NCI-H82 (cell line): ENCODE measurements at places on chromosomes 16 and 17.

DNA sequence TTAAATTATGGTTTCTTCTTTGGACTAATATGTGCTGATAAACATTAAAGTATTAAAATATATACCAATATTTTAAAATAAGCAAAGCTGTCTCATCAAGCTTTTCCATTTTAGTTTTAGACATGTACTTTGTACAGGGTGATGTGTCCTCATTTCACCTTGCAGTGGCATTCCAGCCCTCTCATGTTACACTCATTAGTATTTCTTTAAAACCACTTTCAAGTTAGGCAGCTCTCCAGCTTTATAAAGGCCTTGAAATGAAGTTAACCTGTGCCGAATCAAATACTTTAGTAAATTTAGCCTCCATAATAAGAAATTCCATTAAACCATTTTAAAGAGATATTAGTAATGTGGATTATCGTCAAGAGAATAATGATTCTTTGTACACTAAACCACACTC, 107.6 kb upstream of the HLF start:
- peak; percentile 73 for DNase-seq

DNA sequence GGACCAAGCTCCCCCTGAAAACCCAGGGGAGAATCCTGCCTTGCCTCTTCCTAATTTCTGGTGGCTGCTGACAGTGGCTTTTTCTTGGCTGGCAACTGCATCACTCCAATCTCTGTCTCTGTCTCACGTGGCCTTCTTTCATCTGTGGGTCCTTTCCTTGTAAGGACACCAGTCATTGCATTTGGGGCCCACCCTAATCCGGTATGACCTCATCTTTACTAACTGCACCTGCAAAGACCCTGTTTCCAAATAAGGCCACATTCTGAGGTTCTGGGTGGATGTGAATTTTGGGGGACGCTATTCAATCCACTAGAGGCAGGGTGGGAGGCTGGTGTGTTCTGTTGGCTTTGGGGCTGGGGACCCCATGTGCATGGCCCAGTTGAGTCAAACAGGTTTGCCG, 11.0 kb downstream of the SLC12A3 start:
- DNase-seq, result no peak

- DNase-seq, result no peak
Observed at GRCh38 chr16:82010649-82011048, 621 bp downstream of the SDR42E1 start.

DNA sequence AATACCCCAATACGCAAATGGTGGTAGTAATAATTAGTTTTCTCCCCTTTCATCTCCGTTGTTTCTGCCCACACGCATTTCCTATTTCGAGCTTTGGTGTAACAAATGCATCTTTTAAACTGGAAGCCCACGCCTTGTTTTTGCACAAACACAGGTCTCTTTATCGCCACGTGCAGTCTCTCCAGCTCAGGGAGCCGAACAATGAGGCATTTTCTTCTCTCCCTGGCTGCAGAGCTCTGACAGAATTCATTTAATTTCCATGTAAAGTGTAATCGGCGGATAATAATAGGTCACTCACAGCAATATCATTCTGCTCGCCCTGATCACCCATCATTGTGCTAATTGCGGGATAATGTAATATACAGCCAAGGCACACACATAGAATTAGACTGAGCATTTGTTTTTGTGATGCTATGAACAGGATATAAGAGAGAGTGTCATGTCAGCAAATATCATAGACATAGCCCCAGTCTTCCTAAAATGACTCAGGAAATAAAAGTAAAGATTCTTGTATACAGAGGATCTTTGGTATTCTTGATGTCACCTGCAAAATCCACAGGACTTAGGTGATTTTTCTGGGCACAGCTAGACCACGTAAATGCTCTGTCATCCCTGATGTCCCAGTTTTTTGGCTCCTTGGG, 452.6 kb upstream of the CDH11 start:
- no peak for DNase-seq

DNA sequence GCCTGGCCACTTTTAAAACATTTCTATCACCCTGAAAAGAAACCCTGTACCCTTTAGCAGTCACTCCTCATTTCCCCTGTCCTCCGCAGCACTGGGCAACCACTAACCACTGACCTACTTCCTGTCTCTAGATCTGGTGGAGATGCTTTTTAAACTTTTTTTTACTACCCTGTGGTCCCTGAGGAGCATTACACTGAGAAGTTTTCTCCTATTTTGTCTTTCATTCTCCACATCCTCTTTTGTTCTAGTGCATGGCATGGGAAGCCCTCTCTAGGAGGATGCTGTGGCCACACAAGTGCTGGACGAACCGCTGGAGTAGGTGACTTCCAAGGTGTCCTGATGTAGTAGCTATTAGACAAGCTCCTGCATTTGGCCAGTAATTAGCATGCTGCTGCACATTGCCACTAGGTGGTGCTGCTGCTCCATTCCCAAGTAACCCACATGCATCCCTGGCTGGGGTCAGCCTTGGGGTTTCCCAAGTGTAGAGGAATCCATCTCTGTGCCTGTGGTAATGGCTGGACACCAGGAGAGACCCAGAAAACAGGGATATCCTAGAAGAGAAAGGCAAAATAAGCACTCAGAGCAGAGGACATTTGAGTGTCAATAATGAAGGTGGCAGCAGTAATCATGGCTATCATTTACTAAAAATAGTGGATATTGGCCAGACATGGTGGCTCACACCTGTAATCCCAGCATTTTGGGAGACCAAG, 143.8 kb upstream of the CRHR1 start:
- no peak for DNase-seq

GRCh38 chr17:82272495-82273326, 789 bp downstream of the CSNK1D start:
- DNase-seq, result peak; percentile 71

GRCh38 chr17:39669897-39670735, 1.9 kb downstream of the PNMT start:
- DNase-seq, result no peak

DNA sequence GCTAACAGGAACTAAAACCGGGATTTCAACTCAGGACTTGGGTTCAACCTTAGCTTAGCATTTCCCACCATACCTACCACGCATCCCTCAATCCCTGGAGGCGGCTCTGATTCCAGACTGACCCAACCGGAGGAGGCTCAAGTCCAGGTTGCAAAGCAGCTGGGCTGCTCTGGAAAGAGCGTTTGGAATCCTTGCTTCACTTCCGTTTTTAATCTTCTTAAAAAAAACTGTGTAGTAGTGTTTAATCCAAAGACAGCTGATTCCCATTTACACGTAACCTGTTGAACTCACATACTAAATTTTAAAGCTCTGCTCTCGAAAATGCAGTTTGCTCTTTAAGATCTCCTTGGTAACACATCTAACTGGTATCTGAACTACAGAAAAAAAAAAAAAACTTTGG, 50.0 kb downstream of the NXN start:
- DNase-seq, result peak; percentile 81

DNA sequence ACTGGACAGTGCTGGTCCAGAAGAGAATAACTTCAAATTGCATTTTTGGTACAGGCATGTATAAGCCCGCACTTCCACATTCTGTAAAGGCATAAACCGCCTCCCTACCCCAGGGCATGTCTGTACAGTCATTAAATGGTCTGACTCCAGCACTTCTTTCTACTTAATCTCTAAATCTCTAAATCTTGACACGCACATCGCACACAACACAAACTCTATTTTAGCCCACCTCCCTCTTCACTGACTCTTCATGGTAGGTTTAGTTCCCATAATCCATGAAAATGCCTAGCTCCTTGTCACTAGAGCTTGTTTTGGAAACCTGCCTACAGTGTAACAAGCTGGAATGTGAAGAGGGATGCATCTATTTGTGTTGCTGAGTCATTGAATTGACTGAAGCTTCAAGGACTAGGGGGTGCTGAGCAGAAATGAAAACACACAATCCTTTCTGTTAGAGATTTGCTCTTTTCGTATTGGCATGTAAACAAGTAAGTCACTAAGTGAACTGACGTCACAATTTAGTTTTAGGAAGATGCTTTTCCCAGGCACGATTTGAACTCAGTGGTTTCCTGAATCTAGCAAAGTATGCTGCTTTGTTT, 1.6 kb upstream of the DUSP14 start:
- peak; percentile 73 for DNase-seq

- DNase-seq, result no peak
Observed at GRCh38 chr16:14364386-14365199, 265.5 kb downstream of the PARN start.

DNA sequence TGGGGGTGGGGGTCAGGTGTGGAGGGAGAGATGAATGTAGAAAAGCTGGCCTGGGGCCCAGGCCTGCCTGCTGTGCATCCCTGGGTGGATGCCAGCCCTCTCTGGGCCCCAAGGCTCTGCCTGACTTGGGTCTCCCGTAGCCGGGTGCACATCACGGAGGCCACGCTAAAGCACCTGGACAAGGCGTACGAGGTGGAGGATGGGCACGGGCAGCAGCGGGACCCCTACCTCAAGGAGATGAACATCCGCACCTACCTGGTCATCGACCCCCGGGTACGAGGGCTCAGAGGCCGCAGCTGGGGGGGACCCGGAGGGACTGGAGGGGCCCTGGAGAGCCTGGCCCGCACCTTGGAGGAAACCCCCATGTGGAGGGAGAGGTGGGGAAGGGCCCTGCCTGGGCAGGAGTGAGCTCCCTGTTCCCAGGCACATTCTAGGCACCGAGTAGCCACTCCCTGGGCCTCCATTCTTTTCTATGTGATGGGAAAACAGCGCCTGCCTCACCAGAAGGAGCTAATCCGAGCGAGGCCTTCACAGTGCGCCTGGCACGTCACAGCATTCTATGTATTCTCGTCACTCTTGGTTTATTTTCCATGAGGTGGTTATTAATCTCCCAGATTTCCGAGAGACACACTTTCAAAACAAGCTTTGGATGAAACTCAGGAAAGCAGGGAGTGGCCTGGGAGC, 34.7 kb downstream of the ADCY7 start:
- DNase-seq, result no peak

DNA sequence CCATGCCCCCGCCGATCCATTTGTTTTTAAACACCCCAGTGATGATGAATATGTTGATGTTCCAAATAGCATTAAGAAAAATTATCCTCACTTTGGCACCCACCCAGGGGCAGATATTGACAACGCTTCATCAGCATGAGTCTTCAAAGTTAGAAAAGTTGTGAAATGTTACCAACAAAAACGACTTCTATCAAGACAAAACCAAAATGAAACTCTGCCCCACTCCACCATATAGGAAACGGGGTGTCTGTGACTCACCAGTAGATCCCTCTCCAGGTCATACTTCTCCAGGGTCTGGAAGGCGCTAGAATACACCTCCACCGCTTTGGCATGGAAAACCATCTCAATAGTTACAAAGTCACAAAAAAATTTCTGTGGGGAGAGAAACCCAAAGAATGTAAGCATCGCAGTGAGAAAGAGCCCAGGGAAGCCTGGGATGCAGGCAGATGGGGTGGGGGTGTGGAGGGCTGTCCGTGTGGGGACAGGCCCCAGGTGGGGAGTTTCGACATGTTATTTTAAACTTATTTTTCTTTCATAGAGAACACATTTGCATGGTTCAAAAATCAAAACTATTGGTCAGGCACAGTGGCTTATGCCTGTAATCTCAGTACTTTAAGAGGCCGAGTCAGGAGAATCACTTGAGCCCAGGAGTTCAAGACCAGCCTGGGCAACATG, 10.2 kb downstream of the CIBAR2 start:
- DNase-seq, result no peak

DNA sequence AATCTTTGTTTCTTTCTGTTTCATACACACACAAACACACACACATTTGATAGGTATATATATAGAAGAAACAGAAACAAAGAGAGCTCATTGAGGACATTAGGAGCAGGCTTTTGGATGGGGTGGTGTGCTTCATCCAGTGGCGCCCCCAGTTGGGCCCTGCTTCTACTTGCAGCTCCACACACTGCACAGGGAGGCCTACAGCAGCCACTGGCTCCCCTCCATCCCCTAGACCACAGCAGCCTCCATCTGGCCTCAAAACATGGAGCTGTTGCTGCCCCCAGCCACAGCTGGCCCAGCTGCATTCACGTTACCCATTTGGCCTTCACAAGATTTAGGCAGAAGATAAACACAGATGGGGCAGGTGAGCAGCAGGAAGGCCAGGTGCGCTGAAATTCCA, 33.1 kb upstream of the NF1 start:
- peak; percentile 9 for DNase-seq

- no peak for DNase-seq
Observed at GRCh38 chr17:39593371-39593770, 14.3 kb downstream of the NEUROD2 start.
